ENCODE measurements at places on chromosomes 2 and 18. TPM values are rescaled to one million over a fixed set of nuclear protein-coding genes. Genes with fewer than 3 reads are reported as not detected.

The TOGARAM2 gene
- total RNA-seq = 0.78 TPM

GRCh38 chr2:33437815-33438214 is 38.6 kb upstream of the RASGRP3 start:
- no peaks in the 10 kb centered on the region for H3K36me3 ChIP-seq
- H3K27ac ChIP-seq = peak overlapping the region; percentile 20
- no peaks in the 10 kb centered on the region for H3K27me3 ChIP-seq
- no peak overlapping the region for H3K4me3 ChIP-seq

GRCh38 chr2:160351956-160352355 is 141.7 kb downstream of the RBMS1 start:
- no peak for DNase-seq
- H3K27ac ChIP-seq = no peak overlapping the region
- H3K36me3 ChIP-seq = no peaks in the 10 kb centered on the region
- peaks cover 11% of the 10 kb centered on the region for H3K4me1 ChIP-seq

DNA sequence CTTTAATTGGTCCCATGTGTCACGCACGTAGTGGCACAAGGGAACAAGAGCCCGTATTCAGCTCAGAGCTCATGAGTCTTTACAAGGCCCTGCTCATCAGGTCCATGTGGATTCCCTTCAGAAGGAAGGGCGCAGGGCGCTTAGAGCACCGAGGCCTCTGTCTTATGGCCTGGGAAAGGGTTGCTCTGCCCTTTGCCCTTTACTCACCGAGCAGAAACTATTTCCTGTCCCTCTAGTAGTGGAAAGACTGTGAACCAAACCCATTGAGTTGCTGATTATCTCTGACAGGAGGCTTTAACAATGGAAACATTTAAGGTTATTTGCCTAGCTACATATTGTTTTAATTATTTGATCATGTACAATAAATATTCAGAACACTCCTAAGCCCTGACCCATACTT is 102.0 kb upstream of the ACAA2 start:
- H3K36me3 ChIP-seq = no peaks in the 10 kb centered on the region
- no peaks in the 10 kb centered on the region for H3K27me3 ChIP-seq
- no peak overlapping the region for H3K4me3 ChIP-seq
- H3K4me1 ChIP-seq = no peaks in the 10 kb centered on the region
- no peak overlapping the region for H3K27ac ChIP-seq

DNA sequence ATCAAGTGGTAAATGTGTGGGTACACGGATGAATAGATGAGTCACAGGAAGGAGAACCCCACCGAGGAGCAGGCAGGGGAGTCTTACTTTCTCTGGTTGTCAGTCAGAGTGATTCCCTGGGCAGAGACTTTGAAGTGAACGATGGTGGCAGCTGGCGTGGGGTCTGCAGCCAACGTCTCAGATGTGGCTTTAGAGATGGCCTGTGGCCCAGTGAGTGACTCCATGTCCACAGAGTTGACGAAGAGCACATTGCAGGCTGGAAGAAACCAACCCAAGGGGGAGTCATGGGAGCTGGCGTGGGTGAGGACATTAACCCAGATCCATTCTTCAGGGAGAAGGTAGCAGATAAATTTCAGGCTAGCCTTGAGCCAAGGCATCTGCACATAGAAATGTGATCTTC is 193.1 kb downstream of the TNS1 start:
- H3K27ac ChIP-seq = no peak overlapping the region
- H3K27me3 ChIP-seq = no peaks in the 10 kb centered on the region
- H3K36me3 ChIP-seq = peaks cover 69% of the 10 kb centered on the region
- H3K4me3 ChIP-seq = no peak overlapping the region
- DNase-seq = no peak
- H3K4me1 ChIP-seq = no peaks in the 10 kb centered on the region

DNA sequence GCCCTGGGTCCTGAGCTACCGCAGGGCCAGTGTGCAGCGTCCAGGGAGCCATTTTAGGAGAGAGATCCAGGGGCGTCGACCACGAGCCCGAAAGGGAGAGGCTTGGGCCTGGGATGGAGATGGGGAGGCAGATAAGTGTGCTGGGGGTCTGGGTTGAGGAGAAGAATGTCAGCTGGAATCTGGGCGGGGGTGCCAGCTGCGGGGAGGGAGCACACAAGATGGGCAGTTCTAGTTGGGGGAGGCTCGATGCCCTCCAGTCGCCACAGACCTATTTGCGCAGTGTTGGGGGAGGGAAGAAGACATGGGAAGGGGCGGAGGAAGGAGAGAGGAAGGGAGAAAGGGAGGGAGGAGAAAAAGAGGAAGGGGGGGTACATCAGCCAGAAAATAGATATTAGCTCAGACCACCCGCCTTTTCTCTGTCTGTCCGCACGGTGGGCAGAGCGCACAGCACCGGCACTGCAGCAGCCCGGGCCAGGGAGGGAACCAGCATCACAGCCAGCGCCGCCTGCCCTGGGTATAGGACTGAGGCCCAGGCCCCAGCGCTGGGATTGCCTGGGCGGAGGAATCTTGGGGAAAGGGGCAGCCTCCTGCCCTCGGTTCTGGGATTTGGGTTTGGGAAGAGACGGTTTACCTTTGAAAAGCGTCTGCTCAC is 1.9 kb upstream of the HOXD11 start:
- H3K27ac ChIP-seq = no peak overlapping the region
- H3K27me3 ChIP-seq = peaks cover 76% of the 10 kb centered on the region

GRCh38 chr2:196291426-196291825 is 120.0 kb upstream of the STK17B start:
- no peaks in the 10 kb centered on the region for H3K36me3 ChIP-seq
- peak; percentile 35 for DNase-seq
- no peak overlapping the region for H3K4me3 ChIP-seq
- peaks cover 16% of the 10 kb centered on the region for H3K4me1 ChIP-seq
- no peaks in the 10 kb centered on the region for H3K27me3 ChIP-seq
